ENCODE measurements at places on chromosomes 5 and 9.
A peak's percentile ranks its signal among the peaks of the same experiment; 100 is the strongest.

DNA sequence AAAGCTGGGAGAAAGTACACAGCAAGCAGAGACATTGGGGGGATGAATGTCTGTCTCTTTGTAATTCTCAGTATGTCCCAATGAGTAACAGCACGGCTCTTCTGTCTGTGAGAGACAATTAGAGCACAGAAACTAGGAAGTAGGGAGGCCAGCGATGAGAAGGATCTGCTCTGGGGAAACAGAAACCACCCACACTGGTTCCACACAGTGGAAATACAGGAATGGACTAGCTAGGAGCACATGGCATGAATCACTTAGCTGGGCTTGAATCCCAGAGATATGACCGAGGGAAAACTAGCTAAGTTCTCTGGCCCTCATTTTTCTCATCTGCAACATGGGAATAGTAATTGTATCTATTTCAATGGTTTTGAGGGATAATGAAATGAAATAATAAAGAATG, 895.9 kb downstream of the TLE4 start:
- peak; percentile 5 for DNase-seq

DNA sequence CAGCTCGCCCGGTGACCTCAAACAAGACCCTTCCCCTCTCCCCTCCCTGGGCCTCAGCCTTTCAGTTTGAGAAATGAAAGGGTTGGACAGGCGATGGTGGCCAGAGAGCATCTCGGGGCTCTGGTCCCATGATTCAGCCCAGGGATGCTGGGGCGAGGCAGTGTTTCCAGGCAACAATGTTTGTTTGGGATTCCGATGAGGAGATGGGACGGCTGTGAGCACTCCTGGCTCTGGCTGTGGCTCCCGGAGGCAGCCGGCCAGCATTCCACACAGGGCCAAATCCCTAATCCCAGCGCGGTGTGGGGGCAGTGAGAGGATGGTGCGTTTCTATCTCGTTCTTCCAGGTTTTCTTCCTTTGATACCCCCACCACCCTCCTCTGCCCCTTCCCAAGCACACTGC, 66.0 kb downstream of the HMCN2 start:
- peak; percentile 72 for DNase-seq

- DNase-seq: no peak
These were observed 1350.1 kb upstream of the C9orf72 start for GRCh38 chr9:28923351-28923750.

DNA sequence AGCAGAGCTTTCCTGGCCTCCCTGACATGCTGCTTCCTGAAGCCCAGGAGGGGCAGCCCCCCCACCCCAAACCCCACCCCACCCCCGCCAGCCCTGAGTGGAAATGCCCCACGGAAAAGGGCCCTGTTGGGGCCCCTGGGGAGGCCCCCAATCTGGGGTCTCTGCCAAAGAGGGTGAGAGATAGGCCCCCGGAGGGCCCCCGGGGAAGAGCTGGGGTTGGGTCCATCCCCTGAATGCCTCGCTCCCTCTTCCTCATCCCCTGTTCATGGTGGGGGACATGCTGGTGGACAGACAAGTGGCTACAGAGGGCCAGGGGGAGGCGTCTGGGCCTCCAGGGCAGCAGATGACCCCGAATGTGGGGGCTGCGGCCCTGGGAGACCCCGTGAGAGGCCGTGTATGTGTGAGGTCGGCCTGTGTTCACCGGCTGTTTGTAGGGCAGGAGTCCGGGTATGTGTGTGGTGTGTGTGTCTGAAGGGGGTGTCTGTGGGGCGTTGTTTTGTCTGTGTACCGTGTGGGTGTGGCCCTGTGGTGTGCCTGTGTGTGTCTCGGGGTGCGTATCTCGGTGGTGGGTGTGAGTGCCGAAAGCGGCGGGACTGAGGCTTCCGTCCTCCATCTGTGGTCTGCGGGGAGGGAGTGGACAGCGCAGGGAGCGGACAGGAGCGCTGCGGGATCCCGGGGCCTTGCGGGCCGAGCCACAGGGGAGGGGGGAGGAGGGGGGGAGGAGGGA, 11.3 kb downstream of the C9orf50 start:
- DNase-seq: peak; percentile 79

DNA sequence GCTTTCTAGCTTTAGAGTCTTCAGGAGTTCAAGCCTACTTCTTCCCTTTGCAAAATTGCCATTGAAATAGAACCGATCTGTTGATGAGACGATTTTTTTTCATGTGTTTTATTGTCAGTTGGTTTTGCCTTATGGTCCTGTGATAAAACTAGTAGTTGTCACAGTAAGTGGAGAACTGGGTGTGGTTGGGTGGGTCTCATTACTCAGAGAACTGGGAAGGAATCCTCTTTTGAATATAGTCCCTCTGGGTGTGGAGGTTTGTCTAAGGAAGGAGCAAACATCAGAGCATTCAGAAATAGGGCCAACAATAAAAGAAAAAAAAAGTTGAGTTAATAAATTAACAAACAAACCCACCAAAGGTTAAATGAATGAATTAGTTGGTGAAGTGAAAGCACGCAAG, 69.0 kb downstream of the ALDH1A1 start:
- DNase-seq: no peak

- no peak for DNase-seq
These were observed 462.1 kb downstream of the ICE1 start for GRCh38 chr5:5884593-5884992.

GRCh38 chr5:421901-422300, 21.1 kb upstream of the EXOC3 start:
- no peak for DNase-seq

DNA sequence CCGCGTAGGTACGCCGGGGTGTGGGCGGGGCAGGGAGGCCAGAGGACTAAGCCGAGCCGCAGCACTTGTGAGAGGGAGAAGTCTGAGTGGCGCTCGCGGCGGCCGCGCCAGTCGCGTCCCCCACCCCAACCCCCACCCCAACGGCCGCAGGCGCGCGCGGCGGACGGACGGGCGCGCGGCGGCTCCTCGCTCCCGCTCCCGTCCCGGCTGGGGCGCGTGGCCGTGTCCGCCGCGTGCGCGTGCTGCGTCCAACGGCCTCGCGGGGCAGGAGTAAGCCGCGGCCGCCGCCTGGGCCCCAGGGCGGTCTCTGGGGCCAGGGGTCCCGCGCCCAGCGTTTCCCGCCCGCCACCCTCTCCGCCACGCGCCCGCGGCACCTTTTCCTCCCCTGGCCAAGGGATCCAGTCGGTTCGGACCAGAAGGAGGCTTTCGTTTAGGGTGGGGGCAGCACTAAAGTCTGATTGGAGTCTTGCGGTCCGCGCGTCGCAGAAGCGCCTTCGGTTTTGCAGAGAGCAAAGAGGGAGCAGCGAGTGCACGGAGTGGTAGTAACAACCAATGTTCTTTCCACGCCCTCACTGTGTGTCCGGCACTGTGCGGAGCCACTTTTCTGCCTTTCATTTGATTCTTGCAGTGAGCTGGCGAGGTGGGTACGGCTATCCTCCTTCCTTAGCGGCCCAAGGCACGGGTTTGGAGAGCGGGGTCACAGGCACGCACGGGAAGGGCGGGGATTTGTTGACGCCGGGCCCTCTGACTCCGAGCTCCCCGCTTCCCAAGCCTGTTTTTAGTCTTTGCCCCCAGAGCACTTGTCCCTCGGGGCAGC, 483 bp downstream of the G3BP1 start:
- DNase-seq: peak; percentile 11

DNA sequence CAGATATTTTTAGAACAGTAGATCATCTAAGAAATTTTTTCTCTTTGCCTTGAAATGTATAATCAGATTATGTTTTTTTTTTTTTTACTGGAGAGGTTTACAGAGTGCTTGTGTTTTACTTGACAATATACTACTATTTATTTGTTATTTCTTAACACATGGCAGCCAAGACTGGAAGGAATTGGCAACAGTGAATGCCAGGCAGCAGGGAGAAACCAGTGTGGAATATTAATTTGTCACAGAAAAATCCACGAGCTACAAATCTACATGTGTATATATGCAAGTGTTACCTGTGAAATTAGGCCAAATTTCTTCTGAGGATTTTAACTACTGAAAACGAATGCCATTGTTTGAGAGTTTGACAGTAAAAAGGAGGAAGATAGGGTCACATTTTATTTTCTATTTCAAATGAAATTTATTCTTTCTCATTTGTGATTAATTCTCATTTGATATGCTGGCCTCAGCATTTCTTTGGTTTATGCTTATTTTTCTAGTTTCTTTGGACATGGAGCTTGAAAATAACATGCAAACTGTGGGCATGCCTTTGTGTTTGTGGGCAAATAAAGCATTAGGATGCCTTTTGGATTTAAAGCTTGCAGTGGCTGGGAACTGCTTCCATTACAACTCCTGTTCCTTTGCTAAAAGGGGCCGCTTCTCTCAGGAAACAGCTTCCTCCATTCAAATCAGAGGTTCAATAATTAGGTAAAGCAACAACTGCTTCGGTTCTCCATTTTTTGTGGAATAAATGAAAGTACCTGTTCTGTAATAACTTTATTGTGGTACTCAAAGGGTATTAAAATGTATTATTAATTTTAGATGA, 39.0 kb upstream of the ZFYVE16 start:
- DNase-seq: no peak

DNA sequence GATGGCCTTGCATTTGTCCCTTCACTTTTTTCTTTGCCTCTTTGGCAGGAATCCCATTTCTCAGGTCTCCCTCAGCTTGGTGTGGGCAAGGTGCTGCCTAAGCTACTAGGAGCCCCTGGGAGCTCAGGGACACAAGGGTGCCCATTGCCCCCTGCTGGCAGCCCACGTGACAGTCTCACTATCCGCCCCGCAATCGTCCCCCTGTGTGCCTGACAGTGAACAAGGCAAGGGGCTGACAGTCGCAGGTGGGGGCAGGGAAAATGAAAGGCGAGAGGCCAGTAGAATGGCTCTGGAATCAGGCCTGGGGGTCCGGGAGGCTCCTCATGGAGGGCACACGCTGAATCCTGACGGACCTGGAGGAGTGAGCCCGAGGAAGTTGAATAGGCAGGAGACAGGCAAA, 2.0 kb upstream of the PCDH12 start:
- DNase-seq: no peak

- no peak for DNase-seq
These were observed 81.5 kb downstream of the NIPBL start for GRCh38 chr5:36957953-36958537.

DNA sequence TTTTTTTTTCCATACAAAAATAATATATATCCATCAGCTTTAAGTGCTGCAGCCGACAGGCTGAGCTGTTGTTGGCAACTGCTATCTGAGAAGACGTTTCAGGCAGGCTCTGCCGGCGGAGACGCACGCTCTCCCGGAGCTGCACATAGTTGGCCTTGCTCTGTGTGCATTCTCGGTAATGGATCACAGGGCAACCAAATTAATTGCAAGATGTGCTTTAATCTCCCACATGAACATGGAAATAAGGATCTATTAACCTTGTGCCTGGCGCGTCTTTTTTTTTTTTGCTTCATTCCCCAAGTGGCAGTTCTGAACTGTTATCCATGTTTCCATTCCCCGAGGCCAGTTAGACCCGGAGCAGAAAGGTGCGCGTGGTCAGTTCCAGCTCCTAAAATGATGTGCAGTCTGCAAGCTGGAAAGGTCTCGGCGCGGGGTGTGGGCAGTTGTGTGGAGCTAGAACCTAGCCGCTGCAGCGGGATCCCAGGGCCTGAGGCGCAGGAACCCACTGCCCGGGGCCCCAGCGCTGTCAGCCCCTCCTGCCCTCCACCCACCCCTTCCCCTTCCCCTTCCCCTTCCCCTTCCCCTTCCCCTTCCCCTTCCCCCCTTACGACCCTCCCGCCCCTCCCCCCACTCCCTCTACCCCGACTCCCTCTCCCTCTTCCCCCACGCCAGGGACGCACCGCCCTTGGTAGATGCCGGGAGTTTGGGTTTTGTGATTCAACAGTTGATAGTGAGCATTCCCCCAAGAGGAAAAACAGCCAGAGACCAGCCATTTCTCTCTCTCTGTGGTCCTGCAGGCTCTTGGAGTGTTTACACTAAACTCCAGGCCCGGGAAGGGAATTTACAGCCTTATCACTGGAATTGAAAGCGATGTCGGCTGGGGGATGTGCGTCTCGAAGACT, 137.8 kb downstream of the CEP120 start:
- peak; percentile 44 for DNase-seq

DNA sequence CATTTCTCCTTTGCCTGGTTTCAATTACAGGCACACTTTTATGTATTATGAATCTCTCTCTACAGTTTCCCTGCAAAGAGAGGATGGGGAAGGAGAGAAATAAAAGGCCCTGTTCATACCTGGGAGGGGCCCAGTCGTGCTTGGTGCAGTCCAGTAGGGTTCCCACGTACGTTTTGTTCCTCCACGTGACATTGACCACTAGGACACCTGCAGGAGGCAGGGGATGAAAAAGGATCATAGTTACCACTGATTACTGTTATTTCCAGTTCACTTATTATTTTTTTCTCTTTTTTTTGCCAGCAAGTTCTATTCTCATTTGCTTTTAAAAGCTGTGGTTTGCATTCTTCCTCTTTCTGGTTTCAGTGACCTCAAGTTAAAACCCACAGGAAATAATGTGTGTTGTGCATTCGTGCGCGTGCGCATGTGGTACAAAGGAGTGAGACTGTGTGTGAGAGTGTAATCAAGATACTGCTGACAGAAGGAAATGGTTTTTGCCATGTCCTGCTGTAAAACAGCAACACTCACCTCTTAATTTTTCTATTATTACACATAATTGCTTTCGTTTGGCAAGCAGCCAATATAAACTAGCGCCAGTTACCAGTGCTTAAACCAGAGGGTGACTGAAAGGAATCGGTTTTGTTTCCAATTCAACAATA, 96.8 kb downstream of the ZNF608 start:
- peak; percentile 96 for DNase-seq

DNA sequence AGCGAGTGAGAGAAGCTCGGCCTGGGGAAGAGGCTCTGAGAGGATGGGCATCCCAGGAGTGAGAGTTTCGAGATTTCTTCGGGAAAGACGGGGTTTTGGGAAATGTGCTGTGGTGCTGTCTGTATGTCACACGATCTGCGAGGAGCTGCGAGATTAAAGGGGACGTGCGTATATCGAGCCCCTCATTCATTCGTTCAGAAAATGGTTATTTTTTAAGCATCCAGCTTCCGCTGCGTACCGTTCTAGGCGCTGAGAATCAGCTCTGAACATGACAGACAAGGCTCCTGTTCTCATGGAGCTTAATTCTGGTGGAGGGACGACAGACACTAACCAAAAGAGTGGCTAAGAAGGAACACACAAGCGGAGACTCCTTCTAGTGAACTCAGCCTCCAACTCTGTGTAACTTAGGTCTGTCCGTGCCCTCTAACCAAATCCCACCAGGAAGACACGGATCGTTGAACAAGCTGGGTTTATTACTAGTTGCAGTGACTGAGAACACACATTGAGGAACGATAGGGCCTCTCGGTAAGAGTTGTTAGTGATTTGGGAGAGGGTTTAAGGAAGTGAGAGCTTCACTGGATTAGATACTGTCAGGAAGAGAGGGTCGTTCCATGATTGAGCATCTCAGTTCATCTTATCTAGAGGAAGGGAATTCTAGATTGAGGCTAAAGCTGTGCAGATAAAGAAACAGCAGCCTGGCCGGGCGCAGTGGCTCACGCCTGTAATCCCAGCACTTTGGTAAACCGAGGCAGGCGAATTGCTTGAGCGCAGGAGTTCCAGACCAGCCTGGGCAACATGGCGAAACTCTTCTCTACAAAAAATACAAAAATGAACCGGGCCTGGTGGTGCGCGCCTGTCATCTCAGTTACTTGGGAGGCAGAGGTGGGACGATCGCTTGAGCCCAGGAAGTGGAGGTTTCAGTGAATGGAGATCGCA, 1.0 kb upstream of the FBXW11 start:
- DNase-seq: no peak

Data from fibroblast of upper back skin (primary cell).